CD8-positive, alpha-beta memory T cell (primary cell): ENCODE measurements at places on chromosomes 6 and 20. TPM values are rescaled to one million over a fixed set of nuclear protein-coding genes. Genes with fewer than 3 reads are reported as not detected.

PDE7B gene
- total RNA-seq = 0.24 TPM

PCMT1 gene
- 108 TPM for total RNA-seq

TRAPPC3L gene
- not detected for total RNA-seq

HLA-DOA gene
- total RNA-seq = 6.7 TPM

ZNF451 gene
- total RNA-seq = 47.4 TPM

FAM217A gene
- total RNA-seq = not detected

PROKR2 gene
- total RNA-seq = 0.18 TPM

DNA sequence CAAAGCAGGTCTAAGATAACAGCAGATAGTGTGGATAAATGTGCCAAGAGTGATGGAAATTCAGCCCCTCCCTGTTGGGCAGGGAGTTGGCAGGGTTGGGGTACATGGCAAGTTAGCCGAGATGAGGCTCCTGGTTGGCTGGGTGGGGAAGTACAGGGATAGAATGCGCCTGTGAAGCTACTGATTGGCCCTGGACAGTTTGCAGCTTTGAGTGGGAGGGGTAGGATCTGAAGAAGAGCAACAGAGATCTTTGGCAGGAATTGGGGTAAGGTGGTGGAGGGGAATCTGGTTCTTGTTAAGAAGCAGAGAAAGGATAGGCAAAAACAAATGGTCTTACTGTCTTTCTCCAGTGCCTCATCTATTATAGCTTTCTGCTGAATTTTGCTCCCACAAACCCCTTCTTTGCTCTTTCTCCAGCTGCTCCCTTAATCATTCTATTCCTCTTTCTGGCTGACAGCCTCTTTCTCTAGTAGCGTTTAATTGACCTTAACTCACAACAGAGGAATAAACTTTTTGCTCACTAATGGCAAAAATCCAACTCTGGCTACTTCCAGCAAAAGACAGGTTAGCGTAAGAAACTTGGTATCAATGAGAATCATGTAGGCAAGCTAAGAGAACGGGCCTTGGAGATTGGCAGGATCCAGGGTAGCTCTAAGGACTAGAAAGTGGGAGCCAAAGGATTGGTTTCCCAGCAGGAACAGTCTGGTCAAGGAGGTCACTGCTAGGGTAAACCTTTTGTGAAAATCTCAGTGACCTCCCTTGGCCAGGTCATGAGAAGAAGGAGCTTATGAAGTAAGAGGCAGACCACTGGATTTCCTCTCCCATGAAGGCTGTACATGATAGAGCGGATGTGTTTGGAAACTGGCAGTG, 86.3 kb upstream of the CARMIL1 start:
- no peak overlapping the region for H3K27ac ChIP-seq
- no peaks in the 10 kb centered on the region for H3K27me3 ChIP-seq
- DNase-seq = no peak
- no peaks in the 10 kb centered on the region for H3K4me1 ChIP-seq
- H3K4me3 ChIP-seq = no peak overlapping the region
- H3K36me3 ChIP-seq = no peaks in the 10 kb centered on the region

GRCh38 chr6:14077193-14077867, 40.2 kb upstream of the CD83 start:
- H3K27ac ChIP-seq = no peak overlapping the region
- no peak overlapping the region for H3K4me3 ChIP-seq
- DNase-seq = no peak

- DNase-seq = no peak
- no peak overlapping the region for H3K27ac ChIP-seq
- H3K4me3 ChIP-seq = no peak overlapping the region
- no peaks in the 10 kb centered on the region for H3K27me3 ChIP-seq
- H3K36me3 ChIP-seq = no peaks in the 10 kb centered on the region
- H3K4me1 ChIP-seq = no peaks in the 10 kb centered on the region
These were observed 212.9 kb downstream of the TTLL2 start for GRCh38 chr6:167537816-167538215.

DNA sequence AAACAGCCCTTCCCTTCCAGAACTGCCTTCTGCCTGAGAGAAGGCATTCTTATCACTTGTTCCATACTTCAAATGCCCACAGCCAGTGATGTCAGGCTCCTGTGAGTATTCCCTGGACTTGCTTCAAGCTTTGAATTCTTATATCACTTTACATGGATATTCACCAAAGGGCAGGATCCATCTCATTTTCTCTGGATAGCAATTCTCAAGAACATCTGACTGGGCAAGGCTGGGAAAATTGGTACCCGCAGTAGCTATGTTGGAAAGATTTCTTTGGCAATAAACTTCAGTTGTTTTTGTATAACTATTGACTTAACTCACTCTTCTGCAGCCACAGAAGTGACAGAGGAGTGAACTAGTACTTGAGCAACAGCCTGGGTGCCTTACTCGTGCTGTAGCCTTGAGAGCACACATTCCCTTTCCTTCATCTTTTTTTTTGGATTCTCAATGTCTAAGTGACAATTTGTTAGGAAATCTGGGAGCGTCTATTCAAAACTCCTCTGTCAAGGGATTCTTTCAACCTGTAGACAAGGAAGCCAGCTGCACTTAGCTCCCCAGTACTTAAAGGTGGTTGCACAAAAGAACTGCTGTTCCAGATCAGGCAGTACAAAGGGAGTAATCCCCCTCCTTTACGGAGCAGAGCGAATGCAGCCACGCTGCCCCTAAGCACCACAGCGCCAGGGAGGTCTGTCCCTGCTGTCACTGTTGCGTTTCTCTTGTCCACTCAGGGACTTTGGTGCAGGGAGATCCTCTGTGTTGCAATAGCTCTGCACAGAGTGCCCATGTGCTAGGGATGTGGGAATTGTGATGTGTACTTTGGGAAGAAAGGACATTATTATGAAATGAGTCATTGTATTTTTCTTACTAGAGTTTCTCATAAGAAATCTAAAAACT, 69.6 kb downstream of the JAG1 start:
- no peaks in the 10 kb centered on the region for H3K4me1 ChIP-seq
- no peak overlapping the region for H3K4me3 ChIP-seq
- DNase-seq = no peak
- H3K27ac ChIP-seq = no peak overlapping the region

DNA sequence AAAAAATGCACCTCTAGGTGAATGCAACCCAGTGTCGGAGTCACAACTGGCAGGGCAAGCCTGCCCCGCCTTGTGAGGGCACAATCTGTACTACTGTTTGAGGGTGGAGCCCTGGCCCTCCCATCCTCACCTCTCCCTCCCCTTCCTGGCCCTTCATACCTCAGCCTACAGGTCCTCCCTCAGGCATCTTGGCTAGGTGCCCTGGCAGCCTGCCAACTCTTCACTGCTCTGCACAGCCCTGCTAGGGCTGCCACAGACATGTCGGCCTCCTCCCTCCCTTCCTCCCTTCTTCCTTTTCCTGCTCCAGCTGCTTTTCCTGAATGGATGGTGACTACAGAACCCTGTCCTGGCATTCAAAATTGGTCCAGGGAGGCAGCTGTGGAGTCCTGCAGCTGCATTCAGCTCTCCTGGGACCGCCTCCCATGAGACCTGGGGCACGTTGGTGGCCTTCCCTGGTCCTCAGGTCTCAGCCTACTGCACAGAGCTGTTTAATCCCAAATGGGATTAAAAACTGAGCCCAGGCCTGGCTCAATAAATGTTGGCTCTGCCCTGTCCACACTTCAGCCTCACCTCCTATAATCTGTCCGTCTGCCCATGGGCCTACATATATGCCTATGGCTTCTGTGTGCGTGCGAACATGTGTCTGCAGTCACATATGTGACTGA, 52.7 kb downstream of the CDH22 start:
- DNase-seq = no peak
- peaks cover 25% of the 10 kb centered on the region for H3K27me3 ChIP-seq
- H3K4me1 ChIP-seq = no peaks in the 10 kb centered on the region
- H3K27ac ChIP-seq = no peak overlapping the region

DNA sequence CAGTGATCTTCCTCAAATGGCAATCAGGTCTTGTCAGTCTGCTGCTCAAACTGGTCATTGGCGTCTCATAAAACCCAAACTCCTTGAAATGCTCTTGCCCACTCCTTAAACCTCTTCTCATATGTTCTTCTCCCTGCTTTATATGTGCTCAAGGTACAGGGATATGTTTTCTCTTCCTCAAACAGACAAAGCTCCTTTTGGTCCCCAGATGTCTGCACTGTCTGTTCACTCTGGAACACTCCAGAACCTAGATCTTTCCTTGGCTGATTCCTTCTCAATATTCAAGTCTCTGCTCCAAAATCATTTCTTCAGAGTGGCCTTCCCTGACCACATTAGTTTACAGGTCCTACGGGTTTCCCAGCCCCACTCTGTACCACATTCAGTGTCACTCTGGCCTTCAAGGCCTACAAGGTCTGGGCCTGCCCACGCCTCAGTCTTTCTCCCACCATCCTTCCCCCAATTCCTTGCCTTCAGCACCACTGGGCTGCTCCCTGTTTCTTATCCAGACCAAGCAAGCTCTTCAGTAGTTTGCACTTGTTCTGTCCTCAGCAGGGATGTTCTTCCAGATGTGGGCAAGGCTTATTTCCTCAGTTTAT, 9.0 kb downstream of the THEMIS start:
- peak overlapping the region; percentile 22 for H3K4me3 ChIP-seq
- DNase-seq = no peak
- H3K27ac ChIP-seq = no peak overlapping the region
- no peaks in the 10 kb centered on the region for H3K27me3 ChIP-seq
- H3K36me3 ChIP-seq = no peaks in the 10 kb centered on the region

- no peak overlapping the region for H3K27ac ChIP-seq
- H3K4me1 ChIP-seq = no peaks in the 10 kb centered on the region
- no peak overlapping the region for H3K4me3 ChIP-seq
- H3K27me3 ChIP-seq = no peaks in the 10 kb centered on the region
- DNase-seq = no peak
These were observed 267.9 kb downstream of the DLL1 start for GRCh38 chr6:170022827-170023619.

DNA sequence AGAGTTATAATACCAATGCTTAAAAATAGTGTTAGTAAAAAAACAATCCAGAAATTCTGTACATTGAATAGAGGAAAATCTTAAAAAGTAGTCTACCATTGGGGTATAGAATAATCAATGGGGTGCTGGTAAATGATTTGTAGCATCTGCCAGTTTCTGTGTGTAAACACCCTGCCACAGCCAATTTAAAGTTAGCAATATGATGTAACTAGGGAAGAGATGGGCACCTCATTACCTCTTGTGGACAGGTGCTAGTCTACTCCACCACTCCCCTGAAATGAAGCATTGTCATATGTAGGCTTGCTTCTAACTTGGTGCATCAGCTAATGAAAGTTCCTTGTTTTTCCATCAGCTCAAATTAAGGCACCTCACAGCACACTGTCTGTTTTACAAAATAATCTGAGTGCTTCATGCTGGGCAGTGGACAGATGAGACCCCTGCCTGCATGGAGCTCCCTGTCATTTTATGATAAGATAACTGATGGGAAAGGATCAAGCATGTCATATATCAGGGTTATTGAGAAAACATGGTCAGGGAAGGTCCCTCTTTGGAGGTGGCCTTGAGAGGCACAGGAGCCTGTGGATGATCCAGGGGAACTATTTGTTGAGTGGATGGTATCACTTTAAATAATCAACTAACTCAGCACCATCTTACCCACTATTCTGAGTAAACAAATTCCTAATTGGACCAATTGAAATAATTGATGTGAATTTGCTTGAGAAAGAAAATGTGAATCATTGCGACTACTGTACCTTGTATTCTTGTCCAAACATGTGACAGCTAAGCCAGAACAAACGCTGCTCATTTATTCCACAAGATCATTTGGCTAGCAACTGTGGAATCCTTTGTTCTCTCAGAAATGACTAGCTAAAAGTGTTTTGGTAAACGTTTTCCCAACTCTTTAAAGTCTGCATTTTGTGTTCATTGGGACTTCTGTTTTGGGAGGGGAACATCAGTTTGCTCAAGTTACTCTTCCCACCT, 45.9 kb upstream of the CSE1L start:
- H3K36me3 ChIP-seq = peaks cover 10% of the 10 kb centered on the region
- no peaks in the 10 kb centered on the region for H3K4me1 ChIP-seq
- H3K4me3 ChIP-seq = no peak overlapping the region
- DNase-seq = no peak
- H3K27me3 ChIP-seq = no peaks in the 10 kb centered on the region
